ENCODE measurements at places on chromosomes 1 and 21.

DNA sequence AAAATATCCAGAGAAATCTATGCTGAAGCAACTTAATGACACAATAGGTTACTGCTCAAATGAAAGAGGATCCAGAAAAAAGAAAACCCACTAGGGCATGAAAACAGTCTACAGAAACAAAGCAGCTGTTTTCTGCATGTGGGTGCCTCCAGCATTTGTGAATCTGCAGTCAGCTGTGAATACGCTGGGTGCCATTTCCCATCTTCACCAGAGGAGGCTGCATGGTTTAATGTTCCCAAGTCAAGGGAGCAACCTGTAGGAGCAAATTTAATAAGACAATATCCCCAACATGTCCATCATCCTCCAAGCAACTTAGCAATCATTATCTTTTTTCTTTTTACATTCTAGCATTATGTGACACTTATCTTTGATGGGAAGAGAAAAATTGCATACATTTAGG lies 396.6 kb downstream of the BRINP2 start:
- DNase-seq: no peak

DNA sequence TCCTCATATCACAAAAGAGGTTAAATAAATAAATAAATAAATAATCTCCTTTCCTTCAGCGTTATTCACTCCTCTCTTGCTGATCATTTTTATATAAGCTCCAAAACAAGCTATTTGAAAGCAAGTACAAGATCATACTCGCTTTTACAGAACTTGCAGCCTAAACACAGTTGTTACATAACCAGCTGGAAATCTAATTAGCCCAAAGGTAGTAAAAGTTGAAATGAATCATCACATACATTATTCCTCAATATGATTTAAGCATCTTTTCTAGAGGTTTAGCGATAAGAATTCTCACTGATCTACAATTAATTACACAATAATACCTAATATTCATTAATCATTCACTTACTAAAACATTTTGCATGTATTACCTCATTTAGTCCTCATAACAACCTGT lies 160.2 kb downstream of the COP1 start:
- DNase-seq: no peak

DNA sequence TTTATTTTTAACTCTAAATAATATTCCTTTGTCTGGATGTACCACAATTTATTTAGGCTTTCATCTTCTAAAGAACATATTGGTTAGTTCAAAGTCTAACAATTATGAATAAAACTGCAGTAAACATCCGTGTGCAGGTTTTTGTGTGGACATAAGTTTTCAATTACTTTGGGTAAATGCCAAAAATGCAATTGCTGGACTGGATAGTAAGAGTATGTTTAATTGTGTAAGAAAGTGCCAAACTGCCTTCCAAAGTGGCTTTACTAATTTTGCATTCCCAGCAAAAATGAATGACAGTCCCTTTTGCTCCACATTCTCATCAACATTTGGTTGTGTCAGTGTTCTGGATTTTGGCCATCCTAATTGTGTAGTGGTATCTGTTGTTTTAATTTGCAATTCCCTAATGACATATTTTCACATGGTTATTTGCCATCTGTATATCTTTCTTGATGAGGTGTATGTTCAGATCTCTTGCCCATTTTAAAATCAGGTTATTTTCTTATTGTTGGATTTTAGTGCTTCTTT lies 113.8 kb downstream of the DPYD start:
- DNase-seq: no peak

DNA sequence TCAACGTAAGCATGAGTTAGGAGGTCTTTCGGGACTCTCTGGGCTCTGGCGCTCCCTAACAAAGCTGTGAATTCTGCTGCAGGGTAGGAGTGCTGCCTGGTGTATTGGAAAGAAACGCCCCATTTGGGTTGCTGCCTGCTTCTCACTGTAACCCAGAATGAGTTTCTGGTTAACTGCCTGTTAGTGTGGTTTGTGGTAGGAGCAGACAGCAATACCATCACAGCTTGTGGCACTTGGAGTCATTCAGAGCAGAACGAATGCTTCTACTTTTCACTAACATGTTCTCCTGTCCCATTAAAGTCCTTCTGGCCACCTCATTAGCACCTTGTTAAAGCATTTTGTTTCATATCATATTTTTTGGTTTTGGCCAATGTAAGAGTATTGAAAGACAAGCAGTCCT lies 18.1 kb downstream of the MAP3K7CL start:
- no peak for DNase-seq

GRCh38 chr1:107362468-107363140 lies 221.8 kb downstream of the NTNG1 start:
- DNase-seq: no peak

DNA sequence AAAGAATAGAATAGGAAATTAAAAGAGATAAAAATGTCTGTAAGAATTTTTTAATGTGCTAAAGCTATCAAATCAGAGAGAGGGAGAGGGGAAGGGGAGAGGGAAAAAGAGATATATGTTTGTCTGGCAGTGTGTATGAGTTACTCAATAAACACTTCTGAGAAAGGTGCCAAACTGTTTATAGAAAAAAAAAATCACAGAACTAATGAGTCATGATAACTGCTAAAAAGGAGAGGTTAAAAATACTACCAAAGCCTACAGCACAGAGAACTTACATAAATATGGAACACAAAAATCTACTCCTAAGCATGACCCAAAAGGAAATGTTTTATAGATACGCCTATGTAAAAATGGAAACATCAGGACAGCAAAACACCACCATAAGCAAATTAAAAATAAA lies 45.4 kb downstream of the SELENOF start:
- no peak for DNase-seq

DNA sequence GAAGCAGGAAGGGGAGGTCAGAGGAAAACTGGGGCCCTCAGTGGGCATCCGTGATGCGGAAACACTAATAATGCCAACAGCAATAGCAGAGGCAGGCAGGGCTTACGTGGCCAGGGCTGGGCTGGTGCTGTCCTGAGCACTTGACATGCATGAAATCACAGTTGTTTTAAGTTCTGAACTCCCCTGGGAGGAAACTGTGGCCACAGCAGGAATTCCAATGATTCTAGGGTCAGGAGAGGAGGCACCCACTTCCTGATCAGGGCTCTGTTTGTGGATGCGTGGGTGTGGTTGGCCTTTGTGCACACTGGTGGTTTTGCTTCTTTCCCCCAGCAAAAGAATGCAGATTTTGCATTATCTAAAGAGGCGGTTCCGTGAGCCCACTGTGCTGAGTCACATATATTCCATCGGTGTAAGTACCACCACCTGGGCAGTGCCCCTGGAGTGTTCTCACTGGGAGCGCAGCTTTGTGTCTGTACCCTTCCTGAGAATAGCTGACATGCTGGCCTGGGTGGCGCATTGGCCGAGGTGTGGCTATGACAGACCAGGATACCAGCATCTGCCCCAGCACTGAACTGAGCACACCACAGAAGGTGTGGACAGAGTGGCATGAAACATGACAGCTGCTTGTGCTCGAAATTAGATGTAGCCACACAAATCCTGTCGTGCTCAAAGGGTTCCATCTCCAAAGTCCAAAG lies 71.0 kb downstream of the PDE9A start:
- DNase-seq: no peak

GRCh38 chr21:15749082-15749860 lies 19.5 kb downstream of the USP25 start:
- DNase-seq: no peak

GRCh38 chr1:197915862-197916499 lies 1.2 kb upstream of the LHX9 start:
- no peak for DNase-seq

- no peak for DNase-seq
These were observed 1760.3 kb downstream of the NCAM2 start for GRCh38 chr21:22758478-22758877.

DNA sequence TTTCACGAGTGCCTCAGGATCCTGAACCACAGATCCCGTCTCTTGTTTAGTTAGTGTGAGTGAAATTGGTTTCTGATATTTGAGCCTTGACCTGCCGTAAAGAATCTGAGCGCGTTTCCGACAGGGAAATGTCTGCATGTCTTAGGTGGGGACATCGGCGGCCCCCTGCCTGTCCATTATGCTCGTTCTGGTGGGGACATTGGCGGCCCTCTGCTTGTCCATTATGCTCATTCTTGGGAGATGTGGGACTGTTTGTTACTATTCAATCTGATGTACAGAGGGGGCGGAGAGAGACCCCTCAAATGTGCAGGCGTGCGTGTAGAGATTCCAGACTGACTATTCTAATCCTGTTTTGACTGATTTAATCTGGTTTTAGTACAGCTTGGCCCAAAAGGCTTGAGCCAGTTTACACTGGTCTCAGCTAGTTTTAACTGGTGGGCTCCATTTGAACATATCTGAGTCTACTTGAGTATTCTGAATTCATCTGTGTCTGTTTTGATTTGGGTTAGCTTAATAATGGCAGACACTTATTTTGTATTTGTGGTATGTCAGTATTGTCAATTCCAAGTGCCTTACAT lies 6.6 kb upstream of the TINAGL1 start:
- no peak for DNase-seq

- DNase-seq: no peak
These were observed 39.7 kb downstream of the LACTBL1 start for GRCh38 chr1:22932803-22933470.

DNA sequence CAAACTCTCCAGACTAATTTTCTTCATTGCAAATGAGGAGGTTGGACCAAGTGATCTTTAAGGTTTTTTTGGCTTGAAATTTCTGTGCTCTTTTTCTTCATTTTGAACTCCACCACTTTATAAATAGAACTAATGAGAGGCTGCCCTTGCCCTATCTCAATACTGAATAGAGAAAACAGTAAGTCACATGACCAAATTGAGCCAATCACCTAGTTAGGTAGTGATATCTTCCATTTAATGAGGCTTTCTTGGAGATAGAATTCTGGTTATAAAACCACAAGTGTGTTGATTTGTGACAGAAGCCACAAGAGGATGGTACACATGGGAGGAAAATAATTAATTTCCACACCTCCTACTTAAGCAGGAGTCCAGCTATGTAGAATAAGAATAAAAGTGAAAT lies 263.4 kb upstream of the SNX7 start:
- DNase-seq: no peak

- no peak for DNase-seq
These were observed 33.7 kb downstream of the RASAL2 start for GRCh38 chr1:178127482-178128191.

DNA sequence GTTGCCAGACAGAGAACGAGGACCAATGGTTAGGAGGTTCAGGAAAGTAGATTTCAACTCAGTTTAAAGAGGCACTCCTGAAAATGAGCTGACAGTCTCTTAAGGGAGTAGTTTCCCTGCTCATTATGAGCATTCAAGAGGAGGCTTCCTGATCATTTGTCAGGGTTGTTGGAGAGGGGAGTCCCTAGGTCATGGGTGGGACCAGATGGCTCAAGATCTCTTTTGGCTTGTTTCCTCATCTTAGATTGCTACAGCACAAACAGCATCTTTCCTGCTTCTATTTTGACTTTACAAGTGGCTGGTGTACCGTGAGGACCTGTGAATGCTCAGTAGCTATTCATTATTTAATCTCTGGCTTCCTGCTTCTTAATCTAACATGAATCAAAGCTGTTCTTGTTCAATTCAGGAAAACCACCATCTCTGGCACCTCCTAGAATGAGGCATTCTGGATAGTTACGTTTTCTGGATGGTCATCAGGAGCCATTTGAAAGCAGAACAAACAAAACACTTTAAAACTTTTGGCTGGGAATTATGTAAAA lies 47.6 kb downstream of the PEX14 start:
- DNase-seq: no peak

GRCh38 chr1:9164919-9165318 lies 36.0 kb upstream of the GPR157 start:
- no peak for DNase-seq

GRCh38 chr1:182262425-182262824 lies 129.2 kb downstream of the GLUL start:
- DNase-seq: no peak

DNA sequence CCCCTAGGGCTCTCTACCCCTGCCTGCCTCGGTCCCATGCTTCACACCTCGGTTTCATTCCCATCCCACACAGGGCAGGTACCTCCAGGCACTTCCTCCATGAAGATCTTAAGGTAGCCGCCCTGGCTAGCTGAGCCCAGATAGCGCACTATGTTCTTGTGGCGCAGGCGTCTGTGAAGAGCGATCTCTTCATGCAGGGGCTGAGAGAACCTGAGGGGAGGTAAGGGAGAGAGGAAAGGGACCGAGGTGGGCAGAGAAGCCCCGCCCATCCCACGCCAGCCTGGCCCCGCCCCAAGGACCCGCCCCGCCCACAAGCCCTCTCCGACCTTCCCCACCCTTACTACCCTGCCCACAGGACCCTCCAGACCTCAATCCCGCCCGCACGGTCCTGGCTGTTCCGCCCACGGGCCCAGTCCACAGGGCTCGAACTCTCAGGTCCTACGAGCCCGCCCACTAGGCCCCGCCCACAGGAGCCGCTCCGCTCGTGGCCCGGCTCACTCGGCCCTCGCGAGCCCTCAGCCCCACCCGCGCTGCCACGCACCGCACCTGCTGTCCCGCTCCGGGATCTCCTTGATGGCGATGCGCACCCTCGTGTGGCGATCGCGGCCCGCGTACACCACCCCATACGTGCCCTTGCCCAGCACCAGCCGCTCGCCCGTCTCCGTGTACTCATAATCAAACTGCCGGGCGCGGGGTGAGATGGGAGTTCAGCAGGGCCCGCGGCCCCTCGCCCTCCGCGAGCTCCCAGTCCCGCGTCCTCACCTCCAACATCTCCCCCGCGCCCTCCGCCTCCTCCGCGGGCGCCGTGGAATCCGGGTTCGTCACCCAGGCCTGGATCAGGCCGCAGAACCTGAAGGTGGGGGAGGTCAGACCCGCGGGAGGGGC lies 6.4 kb downstream of the MAP3K6 start:
- DNase-seq: peak; percentile 51

- DNase-seq: no peak
These were observed 90.2 kb downstream of the ESRRG start for GRCh38 chr1:216632980-216633379.

DNA sequence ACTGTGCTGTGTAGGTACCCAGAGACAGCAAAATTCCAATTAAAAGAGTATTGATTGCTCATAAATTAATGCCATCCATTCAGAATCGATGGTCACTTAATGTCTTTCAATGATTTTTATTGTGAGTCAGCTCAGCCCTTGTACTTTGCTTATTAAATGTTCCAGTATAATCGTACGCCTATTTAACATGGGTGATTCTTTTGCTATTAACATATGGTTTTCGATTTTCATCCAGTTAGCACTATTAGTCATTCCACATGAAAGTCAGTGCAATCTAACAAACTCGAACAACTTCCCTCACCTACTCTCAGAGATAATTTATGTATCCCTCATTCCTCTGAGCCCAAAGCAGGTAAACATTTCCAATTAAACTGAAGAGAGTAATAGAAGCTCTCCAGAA lies 109.6 kb upstream of the APP start:
- no peak for DNase-seq

DNA sequence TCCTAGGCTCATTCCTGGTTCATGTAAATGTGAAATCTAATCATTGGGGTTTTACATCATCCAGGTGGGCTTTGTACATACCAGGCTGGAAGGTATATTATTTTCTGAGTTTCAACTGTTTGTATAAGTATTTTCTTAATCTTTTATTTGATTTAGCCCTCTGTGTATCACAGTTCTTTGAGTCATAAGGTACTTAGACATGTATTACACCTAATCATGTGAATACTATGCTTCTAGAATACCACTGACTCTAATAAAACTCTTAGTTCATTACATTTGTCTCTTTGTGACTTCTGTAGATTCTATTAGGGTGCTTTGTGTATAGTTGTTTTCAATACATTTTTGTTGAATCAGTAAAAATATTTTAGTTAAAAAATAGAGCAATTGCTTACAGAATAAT lies 92.8 kb downstream of the ZFYVE9 start:
- no peak for DNase-seq

Data from activated naive CD4-positive, alpha-beta T cell treated with anti-CD3 and anti-CD28 coated beads, Interleukin-2, amount 50 U/mL, for 16 hours (primary cell).